DMS153 (cell line): ENCODE measurements at places on chromosomes 3 and 15.

DNA sequence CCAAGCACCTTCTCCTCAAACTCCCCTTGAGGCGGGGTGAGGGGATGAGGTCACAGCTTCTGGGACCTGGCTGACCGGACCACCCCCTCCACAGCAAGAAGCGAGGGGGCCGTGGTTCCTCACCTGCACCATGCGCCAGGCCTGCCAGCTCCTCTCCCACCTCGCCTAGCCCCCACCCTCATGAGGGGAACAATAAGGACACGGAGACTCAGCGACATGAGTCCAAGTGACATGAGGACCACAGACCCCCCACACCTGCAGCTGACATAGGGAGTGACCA, 118.7 kb downstream of the CHSY1 start:
- DNase-seq: no peak

DNA sequence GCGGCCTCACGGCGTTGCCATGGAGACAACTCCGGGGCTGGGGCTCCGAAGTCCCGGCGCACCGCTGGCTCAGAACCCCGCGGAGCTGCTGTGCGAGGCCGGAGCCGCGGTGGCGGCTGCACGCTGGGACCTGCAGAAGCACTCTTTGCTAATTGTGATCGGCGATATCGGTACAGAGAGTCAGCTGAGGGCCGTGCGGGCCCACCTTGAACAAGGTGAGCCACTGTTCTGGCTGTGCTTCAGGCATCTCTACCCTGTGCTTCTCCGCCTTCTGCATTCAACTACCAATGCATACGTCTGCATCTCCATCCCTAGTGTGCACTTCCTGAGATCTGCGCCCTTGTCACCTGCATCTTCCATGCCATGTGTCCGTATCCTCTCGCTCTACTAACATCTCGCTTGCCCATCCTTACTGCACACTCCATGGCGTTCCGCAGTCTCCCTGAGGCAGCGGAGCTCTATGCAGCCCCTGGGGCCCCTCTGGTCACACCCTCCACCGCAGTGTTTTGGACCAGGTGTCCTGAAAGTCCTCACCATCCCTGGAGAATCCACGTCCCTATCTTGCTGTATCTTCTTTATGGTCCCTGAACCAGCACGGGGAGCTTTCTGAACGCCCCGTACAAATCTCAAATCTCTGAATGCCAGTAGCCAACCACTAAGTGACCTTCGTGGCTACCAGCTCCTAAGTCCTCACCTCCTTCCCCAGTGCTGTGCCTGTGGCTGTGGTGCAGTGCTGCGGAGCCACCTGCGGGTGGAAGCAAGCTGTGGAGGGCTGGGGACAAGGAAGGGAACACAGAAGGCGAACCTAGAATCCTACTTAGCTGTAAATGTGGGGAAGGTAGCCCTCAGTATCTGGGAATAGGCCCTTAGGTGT, 6.2 kb upstream of the MAP1A start:
- no peak for DNase-seq

DNA sequence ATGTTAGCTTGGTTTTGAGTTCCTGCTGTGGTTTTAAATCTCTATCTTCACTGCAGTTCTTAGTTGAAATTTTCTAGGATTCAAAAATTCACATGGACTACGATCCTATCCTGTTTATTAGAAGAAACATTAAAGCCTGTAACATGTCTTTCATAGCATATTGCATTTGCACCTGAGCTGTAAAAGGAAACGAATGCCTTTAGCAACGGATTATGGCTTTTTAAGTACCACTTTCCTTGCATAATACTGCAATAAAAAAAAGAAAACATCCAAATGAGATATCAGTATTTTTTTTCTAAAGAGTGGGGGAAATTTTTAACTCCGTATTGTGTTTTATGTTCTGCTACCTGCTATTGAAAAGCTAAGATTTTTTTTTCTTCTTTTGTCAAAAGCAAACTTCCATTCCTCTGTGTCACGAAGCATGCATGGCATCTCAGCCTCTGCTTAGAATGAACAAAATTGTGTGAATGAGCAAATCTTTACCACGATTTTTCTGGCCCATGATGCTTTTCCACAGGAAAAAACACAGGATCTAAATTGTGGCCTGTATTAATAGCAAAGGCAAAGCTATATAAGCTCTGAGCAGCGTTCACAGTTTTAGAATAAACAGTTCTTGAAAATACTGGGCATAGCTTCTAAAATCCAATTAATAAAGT, 110.0 kb upstream of the CDIN1 start:
- DNase-seq: no peak

- DNase-seq: peak; percentile 23
Observed at GRCh38 chr15:70528270-70528706, 235.1 kb downstream of the UACA start.

DNA sequence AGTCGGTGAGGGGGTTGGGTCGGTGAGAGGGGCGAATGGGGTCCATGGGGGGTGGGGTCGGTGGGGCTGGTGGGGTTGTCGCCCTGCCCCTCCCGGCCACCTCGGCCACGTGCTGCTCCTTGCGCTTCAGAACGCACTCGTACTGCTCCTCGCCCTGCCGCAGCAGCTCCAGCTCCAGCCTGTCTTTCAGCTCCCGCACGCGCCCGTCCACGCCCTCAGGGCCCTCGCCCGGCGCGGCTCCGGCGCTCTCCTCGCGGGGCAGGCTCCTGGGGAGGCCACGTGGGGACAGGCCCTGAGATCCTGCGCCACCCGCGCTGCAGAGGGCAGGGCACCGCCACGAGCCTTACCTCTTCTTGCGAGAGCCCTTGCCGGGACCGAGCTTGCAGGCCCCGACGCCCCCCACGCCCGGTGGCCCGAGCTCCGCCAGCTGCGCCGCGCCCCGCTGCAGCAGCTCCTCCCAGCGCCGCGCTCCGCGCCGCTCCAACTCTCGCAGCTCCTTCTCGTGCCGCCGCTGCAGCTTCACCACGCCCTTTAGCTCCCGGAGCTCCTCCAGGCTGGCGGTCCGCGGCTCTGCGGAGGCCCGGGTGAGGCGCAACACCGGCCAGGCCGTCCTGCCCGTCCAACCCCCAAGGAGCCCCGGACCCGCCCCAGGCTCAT, 8.2 kb upstream of the ANKRD63 start:
- no peak for DNase-seq

- DNase-seq: no peak
Observed at GRCh38 chr15:34613301-34613700, 29.9 kb upstream of the GOLGA8B start.

DNA sequence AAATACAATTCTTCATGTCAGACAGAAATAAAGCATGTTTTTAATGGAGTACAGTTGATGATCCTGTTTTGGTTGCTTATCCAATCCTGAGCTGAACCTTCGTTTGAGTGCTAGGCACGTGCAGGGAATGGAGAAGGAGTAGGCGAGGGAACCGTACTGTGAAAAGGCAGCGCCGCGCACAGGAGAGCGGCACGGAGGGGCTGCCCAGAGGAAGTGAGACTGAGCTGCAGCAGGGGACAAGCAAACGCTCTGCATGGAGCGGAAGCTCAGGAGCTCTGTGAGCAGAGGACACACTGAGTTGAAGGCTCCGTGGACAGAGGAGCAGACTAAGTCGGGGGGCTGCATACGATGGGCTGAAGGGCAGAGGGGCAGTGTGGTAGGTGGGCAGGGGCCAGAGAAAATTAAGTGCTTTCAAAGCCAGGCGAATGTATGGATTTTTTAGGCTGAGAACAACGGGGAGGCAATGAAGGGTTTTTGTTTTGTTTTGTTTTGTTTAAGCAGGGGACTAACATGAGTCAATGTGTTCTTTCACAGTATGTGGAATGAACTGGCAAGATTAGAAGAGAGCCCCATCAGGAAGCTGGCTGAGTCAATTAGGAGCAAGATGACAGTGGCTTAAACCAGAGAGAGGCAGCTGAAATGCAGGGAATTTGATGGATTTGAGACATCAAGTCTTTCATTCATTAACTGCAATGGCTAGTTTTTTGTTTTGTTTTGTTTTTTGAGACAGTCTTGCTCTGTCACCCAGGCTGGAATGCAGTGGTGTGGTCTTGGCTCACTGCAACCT, 23.8 kb upstream of the TM2D3 start:
- no peak for DNase-seq

DNA sequence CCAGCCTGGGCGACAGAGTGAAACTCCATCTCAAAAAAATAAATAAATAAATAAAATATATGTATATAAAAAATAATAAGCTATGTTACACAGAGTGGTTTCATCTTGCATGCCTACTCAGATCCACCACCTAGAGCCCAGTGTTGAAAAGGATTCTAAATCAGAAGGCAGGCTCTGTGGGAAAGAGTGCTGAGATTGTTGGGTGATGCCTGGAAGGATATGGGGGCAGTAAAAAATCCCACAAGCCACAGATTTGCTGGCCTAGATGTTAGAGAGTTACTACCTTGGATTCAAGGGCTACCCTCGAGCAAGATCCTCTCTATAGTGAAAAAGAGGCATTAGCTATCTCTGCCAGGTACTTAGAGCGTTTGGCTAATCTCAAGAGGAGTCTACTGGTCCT, 144.3 kb downstream of the STAC start:
- DNase-seq: no peak

- no peak for DNase-seq
Observed at GRCh38 chr3:45026957-45027356, 854 bp downstream of the CLEC3B start.

DNA sequence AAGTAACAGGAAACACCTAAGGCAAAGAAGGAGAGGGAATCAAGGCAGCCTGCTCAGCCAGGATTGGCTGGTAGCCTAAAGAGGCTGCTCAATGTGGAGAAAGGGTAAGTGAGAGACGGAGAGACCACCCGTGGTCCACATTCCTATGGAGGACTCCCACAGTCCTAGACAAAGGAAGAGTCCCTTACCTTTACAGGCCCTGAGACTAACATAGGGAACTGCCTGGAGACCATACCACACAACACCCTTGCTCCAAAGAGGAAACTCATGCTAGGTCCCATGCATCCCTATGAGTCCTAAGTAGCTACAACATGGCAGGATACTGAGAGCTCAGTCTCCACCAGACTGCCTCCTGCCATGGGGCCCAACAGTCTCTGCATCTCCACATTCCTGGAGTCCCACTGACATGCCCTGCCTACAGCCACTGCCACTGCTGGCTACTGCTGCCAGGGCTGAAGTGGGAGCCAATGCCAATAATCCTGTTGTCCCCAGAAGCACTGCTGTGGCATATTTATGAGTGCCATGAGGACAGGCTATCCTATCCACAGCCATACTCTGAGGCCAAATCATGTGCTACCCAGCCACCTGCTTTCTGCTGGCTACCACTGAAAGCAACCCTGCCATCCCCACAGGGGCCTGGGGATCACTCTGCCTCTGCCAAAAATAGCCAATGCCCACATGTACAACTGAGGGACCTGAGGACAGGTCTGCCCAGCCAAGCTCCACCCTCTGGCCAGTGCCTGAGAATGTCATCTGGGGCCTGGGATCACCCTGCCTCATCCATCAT, 45.0 kb downstream of the COPS2 start:
- no peak for DNase-seq

DNA sequence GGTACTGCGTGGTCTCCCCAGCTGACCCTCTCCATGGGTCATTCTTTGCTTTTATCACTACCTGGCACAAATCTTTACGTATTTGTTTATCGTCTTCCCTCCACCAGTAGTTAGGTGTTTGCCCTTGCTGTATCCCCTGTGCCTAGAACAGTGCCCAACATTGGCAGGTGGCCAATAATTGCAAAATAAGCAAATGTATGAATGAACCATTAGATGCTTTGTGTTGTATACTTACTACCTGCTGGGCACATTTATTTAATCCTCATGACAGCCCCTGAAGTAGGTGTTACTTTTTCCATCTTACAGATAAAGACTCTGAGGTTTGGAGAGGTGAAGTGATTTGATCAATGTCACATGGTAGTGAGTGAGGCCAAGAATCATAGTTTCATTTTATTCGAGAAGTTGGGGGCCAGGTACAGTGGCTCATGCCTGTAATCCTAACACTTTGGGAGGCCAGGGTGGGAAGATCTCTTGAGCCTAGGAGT, 2.0 kb upstream of the TWF2 start:
- DNase-seq: no peak

DNA sequence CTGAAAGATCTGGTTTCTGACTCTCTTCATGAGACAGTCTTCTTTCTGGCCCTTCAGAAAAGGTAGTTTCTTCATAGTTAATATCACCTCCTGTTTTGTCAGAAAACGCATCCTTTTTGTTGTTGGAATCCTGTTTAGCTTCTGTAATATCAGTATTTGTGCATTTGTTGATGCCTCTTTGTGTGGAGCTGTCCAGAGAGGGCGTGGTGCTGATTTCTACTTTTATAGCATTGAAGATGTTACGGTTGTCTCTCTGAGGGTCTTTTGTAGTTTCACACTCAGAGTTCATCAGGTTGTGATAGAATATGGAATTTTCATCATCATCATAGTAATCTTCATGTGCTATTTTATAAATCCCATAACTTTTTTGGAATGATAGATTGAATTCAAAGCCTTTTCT, 8.9 kb downstream of the GPR149 start:
- DNase-seq: no peak

DNA sequence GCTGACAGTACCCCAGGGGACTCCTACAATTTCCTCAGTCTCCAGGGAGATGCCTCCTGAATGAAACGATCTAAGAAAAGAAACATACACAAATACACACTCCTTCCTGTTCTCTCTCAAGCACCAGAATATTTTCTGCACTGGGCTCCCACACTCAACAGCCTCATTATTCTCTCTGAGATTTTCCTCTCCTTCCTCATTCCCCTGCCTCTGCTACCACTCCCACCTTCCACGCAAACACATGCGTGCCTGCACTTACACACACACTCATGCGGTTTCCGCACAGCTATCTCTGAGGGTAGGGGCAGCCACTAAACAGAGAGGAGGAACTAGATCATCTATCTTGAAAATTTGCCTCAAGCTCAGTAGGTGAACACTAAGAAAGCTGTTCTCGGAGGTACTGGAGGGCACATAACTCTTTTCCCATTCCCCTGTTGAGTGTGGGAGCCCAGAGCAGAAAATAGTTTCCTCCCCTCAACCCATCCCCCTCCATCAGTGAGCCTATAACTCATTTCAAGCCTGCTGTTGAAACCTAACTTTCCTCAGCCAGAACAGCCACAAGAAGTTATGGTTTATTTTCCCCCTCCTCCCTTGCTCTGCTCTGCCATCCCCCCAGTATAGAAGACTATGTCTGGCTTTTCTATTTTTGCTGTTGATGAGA, 30.5 kb upstream of the TIPARP start:
- peak; percentile 7 for DNase-seq

- DNase-seq: no peak
Observed at GRCh38 chr3:15345608-15346137, 13.3 kb upstream of the SH3BP5 start.

DNA sequence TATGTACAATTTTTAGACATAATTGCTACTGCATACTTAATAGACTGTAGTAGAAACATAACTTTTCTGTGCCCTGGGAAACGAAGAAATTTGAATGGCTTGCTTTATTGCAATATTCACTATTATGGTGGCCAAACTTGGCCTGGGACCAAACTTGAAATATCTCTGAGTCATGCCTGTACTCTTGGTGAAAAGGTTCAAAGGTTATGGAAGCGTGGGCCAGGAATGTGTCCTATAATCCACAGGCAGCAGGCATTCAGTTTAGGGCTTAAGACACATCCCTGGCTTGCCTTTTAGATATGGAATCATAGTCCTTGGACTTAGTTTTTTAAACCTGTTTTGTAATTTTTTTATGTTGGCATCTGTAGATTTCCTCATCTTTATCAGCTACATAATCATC, 124.3 kb downstream of the LRIG1 start:
- no peak for DNase-seq
